ENCODE measurements at places on chromosomes 1 and 21.

DNA sequence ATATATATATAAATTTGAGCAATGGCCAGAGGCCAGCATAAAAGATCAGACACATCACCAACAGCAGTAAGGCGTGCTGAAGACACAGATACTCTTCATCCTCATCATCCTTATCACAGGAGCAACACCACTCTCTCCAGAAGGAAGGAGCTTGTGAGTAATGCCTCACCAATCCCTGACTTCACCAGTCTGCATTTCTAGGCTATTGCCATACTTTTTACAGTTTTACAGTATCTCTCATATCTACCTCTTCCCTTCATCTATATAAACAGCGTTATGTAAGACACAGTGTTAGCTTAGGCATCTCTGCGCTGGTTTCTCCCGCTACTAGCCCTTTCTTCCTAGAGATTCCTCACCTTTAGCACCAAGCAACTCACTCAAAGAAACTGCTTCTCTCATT is 2.4 kb upstream of the ABL2 start:
- DNase-seq, result no peak

DNA sequence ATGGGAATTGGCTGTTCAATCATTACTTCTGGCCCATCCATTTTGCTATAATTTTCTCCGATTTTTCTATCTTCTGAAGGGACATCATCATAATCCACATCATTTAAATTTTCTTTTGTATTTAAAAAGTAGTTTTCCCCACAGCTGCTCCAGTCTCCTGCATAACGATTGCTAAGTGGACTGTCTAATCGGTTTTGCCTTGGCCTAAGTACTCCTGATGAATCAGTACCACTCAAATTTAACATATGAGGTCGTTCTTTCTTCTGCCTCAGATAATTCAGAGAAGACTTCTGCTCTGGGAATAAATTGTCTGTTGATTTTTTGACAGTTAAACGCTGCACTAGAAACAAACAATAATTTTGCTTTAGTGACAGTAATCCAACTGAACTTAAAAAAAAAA is 41.9 kb downstream of the SYDE2 start:
- no peak for DNase-seq

GRCh38 chr1:221097479-221098281 is 218.4 kb downstream of the HLX start:
- no peak for DNase-seq

DNA sequence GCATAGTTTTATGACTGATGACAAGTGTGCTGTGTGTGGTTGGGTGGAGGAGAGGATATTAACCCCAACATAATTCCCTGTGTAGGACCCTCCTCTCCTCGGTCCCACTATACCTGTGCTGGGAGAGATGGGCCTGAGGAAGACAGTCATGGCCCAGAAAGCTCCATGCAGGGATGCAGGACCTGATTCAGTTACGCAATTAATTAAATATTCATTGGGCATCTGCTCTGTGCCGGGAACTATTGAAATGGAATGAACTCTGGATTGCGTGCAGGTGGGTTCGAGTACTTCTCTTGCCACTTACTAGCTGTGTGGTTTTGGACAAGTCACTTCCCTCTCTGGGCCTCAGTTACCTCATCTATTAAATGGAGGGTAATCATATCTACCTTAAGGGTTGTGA is 74.6 kb downstream of the CD247 start:
- DNase-seq, result no peak
